ENCODE measurements at places on chromosomes 6 and 20. TPM values are rescaled to one million over a fixed set of nuclear protein-coding genes. Genes with fewer than 3 reads are reported as not detected.

GRCh38 chr6:33947916-33948594, 144.3 kb upstream of the MLN start:
- ATAC-seq = no peak

DNA sequence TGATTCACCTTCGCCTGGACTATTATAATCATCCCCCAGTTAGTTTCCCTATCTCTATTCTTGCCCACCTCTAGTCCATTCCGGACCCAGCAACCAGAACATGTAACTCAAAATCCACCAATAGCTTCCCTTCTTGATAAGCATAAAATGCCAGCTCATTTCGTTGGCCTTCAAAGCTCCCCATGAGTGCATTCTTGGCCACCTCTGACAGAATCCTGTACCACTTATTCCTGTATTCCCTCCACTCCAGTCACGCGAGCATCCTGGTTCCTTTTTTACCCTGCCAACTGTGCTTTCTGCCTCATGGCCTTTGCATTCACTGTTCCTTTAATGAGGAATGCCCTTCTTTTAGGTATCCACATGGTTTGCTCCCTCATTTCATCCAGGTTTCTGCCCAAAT, 36.7 kb downstream of the CYP24A1 start:
- ATAC-seq = no peak

GRCh38 chr20:7843613-7844012, 96.6 kb downstream of the HAO1 start:
- no peak for ATAC-seq

DNA sequence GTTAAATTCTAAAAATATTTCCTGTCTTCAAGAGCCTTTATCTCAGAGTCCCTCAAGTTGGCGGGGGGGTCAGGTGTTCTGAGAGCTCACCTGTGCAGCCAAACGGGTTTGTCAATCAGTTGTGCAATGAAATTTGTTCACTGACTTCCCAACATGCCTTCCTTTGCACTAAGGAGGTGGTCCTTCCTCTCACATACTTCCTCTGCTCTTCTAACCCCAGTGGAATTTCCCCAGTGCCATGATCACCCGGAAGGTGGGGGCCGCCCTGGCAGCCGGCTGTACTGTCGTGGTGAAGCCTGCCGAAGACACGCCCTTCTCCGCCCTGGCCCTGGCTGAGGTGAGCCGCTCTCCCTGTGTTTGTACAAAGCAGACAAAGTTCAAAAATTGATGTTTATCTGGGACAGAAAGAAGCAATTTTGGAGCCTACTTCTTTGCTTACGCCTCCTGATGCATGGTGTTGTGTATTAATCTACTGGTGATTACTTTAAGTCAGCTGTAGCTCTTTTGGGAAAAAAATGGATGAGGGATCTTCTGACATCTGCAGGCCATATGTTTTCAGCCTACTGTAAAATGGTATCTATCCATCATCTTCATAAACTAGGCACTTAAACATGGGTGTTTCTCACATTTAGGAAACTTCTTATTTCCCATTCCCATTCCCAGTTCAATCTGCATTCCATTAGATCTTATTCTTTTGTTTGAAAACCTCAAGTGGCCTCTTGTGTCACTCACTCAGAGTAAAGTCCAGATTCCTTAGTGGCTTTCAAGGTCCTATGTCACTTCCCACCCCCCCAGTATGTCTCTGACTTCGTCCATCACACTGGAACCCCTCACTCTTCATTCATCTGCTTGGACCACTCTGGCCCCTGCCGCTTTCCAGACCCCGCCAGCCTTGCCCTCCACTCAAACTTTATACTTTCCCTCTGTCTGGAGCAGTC, 10.1 kb downstream of the ALDH5A1 start:
- ATAC-seq = peak; percentile 86

- no peak for ATAC-seq
Measured at GRCh38 chr6:24252280-24252679, 105.6 kb downstream of the DCDC2 start.

The PYGB gene
- total RNA-seq = 63.1 TPM

The RBL1 gene
- total RNA-seq = 6.3 TPM

Data from esophagus mucosa (tissue), 1 donor.